ENCODE measurements at places on chromosomes 6 and 20. TPM values are rescaled to one million over a fixed set of nuclear protein-coding genes. Genes with fewer than 3 reads are reported as not detected.

Gene NTSR1
- total RNA-seq, result not detected

Gene SCRT2
- not detected for total RNA-seq

Gene FLRT3
- total RNA-seq, result not detected

Gene SLC17A2
- not detected for total RNA-seq

Gene C6orf163
- total RNA-seq, result 1.5 TPM

Gene DEFB128
- not detected for total RNA-seq

Gene TRIM10
- total RNA-seq, result not detected

Gene STMN3
- total RNA-seq, result 10.2 TPM

Gene OOEP
- not detected for total RNA-seq

Gene TPMT
- 8.2 TPM for total RNA-seq

Gene ZSCAN16
- 2.9 TPM for total RNA-seq

Gene SS18L1
- 12.1 TPM for total RNA-seq

GRCh38 chr6:16146527-16146955, 17.7 kb downstream of the MYLIP start:
- no peak overlapping the region for H3K27ac ChIP-seq
- H3K36me3 ChIP-seq, result peaks cover 58% of the 10 kb centered on the region
- no peak for DNase-seq
- no peaks in the 10 kb centered on the region for H3K27me3 ChIP-seq

GRCh38 chr6:154806804-154807203, 73.6 kb downstream of the SCAF8 start:
- peaks cover 3% of the 10 kb centered on the region for H3K4me1 ChIP-seq
- H3K4me3 ChIP-seq, result no peak overlapping the region
- peaks cover 32% of the 10 kb centered on the region for H3K36me3 ChIP-seq
- DNase-seq, result no peak

DNA sequence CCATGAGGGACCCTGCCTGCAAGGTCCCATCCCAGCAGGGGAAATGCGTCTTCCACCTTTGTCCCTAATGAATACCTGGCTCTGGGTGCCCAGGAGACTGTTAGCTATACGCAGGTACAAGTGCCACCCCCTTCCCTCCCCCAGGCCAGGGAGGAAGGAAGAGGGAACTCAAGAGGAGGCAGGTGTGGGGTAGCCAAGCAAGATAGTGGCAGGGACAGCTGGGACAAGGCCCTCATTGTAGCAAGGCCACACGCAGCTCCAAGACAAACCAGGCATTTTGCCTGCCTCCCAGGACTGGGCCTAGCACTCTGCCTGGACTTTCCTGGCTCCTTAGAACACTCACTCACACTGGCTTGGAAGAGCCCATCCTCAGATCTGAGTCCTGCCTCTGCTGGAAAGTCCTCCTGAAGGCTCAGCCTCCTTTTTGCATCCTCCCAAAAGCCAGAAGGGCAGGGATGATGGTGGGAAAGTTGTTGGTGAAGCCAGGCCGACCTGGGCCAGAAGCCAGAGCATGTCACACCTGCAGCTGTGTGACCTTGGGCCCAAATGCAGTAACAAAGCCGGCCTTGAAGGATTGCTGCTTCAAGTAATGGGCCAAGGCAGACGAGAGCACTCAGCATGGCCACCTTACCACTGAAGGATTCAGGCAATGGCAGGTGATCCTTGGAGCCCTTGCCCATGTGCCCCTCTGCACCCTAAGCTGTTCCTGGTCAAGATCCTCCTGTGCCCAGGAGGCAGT, 27.7 kb downstream of the SNPH start:
- peaks cover 3% of the 10 kb centered on the region for H3K36me3 ChIP-seq
- DNase-seq, result no peak
- no peak overlapping the region for H3K27ac ChIP-seq
- no peak overlapping the region for H3K4me3 ChIP-seq

- H3K4me3 ChIP-seq, result no peak overlapping the region
- no peak for DNase-seq
- H3K36me3 ChIP-seq, result no peaks in the 10 kb centered on the region
- H3K4me1 ChIP-seq, result peaks cover 4% of the 10 kb centered on the region
These were observed 39.5 kb downstream of the FBXO5 start for GRCh38 chr6:152943260-152943897.

DNA sequence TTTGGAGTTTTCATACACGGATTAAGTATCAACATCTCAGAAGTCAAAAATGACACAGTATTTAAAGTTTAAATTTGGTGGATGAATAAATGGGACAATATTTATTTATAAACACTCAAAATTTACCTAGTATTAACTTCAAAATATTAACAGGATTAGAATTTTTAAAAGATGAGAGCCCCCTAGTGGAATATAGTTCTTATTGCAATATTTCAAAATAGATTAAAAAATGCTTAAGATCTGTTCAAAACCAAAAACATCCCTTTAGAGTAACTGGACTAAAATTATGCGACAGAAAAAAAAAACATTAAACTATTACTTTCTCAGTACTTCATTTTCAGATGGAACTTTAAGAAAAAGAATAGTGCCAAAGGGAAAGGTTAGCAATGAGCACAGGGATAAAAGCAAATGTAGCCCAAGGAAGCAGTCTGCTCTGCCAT, 56.6 kb downstream of the SNX14 start:
- H3K27ac ChIP-seq, result no peak overlapping the region
- H3K27me3 ChIP-seq, result no peaks in the 10 kb centered on the region
- peaks cover 1% of the 10 kb centered on the region for H3K36me3 ChIP-seq

GRCh38 chr20:1937316-1937976, 42.2 kb downstream of the SIRPA start:
- H3K4me1 ChIP-seq, result no peaks in the 10 kb centered on the region
- H3K27me3 ChIP-seq, result peaks cover 20% of the 10 kb centered on the region
- H3K36me3 ChIP-seq, result no peaks in the 10 kb centered on the region
- H3K4me3 ChIP-seq, result no peak overlapping the region
- no peak for DNase-seq

GRCh38 chr6:90154755-90155470, 141.7 kb downstream of the BACH2 start:
- H3K27ac ChIP-seq, result peak overlapping the region; percentile 76
- H3K4me1 ChIP-seq, result peaks cover 87% of the 10 kb centered on the region
- H3K27me3 ChIP-seq, result no peaks in the 10 kb centered on the region
- H3K36me3 ChIP-seq, result peaks cover 37% of the 10 kb centered on the region
- DNase-seq, result no peak

DNA sequence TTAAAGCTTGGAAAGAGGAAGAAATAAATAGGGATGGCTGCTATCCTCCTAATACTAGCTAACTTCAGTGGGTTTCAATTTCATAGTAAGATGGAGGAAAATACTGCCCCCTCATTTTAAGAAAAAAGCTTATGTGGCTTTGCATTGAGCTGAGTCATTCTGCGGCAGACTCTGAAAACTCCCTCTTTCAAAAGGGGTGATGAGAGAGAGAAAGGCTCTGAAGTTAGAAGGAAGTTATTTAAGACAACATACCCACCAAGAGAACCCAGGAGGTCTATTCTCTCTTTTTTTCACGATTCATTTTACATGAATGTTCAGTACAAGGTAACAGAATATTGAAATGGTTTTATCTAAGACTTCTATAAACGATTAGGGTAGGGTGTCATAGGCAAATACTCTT, 4.5 kb downstream of the PRDM13 start:
- H3K36me3 ChIP-seq, result peaks cover 3% of the 10 kb centered on the region
- DNase-seq, result no peak
- H3K27me3 ChIP-seq, result peaks cover 89% of the 10 kb centered on the region
- no peak overlapping the region for H3K27ac ChIP-seq

DNA sequence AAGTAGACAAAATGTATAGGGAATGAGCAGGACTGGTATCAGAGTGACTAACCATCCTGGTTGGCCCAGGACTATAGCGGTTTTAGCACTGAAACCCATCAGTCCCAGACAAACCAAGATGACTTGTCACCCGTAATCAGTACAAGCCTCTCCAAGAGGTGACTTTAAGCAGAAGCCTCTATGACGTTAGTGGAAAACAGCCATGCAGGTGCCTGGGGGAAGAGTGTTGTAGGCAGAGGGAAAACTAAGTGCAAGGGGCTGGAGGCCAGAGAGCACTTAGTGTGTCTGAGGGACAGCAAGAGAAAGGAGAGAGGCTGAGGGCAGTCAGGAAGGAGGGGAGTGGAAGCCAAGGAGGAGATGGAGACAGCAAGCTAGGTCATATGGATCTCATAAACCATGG, 2.1 kb downstream of the SGK2 start:
- no peak overlapping the region for H3K4me3 ChIP-seq
- no peaks in the 10 kb centered on the region for H3K36me3 ChIP-seq
- H3K27ac ChIP-seq, result no peak overlapping the region
- H3K27me3 ChIP-seq, result no peaks in the 10 kb centered on the region

GRCh38 chr6:96089173-96089572, 73.4 kb downstream of the FUT9 start:
- no peaks in the 10 kb centered on the region for H3K4me1 ChIP-seq
- H3K4me3 ChIP-seq, result no peak overlapping the region
- DNase-seq, result no peak
- H3K36me3 ChIP-seq, result no peaks in the 10 kb centered on the region
- H3K27ac ChIP-seq, result no peak overlapping the region

DNA sequence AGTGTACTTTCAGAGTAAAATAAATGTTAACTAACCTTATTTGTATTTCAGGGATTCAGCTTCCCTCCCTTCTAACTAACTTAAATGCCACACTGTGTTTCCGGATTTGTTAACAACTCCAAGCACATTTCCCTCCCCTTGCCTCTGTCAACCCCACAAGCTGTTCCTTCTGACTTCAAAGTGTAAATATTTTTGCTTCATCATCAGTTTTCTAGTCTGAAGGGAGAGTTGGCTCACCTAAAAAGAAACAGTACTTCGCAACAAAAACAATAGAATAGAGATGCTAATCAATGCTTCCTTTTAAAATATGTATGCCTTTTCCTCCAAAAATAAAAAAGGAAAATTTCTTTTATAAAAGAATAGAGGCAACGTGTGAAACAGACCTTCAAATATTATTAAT, 132.6 kb downstream of the THEMIS start:
- peaks cover 49% of the 10 kb centered on the region for H3K4me1 ChIP-seq
- H3K36me3 ChIP-seq, result peaks cover 51% of the 10 kb centered on the region
- no peak overlapping the region for H3K4me3 ChIP-seq
- H3K27me3 ChIP-seq, result no peaks in the 10 kb centered on the region

- H3K4me1 ChIP-seq, result no peaks in the 10 kb centered on the region
- H3K27me3 ChIP-seq, result no peaks in the 10 kb centered on the region
- no peak for DNase-seq
- no peak overlapping the region for H3K27ac ChIP-seq
- no peaks in the 10 kb centered on the region for H3K36me3 ChIP-seq
These were observed 173.1 kb downstream of the CLVS2 start for GRCh38 chr6:123168892-123169773.

DNA sequence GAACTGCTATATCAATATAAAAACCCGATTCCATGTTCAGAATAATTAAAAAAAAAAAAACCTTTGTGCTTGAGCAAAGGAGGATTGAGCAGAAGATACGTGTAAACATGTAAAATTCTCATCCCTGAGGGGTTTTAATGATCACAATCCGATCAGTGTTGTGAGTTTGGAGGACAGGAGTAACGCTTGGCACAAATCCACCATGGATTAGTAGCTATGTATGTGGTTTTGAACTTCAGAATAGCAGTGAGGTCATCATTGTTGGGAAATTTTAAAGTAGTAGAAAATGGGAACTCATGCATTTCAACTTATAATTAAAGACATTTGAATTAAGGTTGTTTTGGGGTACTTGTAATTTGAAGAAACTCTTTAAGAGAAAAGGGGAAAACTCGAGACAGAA, 203.2 kb downstream of the RPS12 start:
- no peak overlapping the region for H3K4me3 ChIP-seq
- H3K36me3 ChIP-seq, result no peaks in the 10 kb centered on the region
- no peak for DNase-seq
- peaks cover 9% of the 10 kb centered on the region for H3K27me3 ChIP-seq
- no peaks in the 10 kb centered on the region for H3K4me1 ChIP-seq

DNA sequence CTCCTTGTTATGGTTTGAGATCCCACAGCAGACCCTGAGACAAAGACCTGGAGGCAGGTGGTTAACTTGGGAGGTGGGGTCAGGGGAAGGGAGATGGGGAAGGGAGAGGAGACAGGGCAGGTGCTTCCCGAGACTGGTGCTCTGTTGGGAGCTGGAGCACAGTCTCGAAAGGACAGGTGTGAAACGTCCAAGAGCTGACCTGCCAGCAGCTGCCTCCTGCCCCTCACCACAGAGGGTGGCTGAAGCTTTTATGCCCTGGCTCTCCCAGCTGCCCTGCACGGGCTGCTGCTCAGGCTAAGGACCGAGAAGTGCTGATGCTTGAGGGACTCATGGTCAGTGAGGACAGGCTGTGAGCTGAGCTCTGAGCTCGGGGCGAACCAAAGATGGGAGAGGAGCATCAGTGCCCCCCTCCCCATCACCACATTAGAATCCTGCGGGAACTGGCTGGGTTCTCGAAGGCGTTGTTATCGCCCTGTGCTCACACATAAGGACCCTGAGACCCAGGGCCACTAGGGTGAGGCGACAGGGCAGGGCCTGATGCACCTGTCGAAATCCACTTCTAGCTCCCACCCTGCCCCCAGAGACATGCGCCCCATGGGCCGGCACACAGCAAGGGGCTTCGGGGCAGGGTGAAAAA, 25.3 kb upstream of the CD93 start:
- no peaks in the 10 kb centered on the region for H3K36me3 ChIP-seq
- no peaks in the 10 kb centered on the region for H3K4me1 ChIP-seq
- H3K4me3 ChIP-seq, result no peak overlapping the region
- no peak for DNase-seq
- no peaks in the 10 kb centered on the region for H3K27me3 ChIP-seq
- H3K27ac ChIP-seq, result no peak overlapping the region

DNA sequence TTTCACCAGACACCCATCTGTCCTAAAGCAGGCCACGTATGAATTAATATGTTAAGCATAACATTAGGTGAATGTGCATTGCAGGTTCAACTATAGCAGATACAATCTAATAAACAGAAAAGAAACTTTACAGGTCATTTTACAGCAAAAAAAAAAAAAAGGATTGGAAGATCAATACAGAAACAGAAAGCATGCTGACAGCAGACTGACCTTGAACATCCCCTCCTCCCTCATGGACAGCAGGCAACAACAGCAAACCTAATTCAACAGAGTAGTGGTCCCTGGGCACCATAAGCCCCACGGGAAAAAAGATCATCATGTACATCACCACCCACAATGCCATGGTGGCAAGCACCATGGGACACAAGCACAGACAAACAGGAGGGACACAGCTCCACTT, 12.1 kb upstream of the RAB22A start:
- H3K36me3 ChIP-seq, result peaks cover 13% of the 10 kb centered on the region
- no peak for DNase-seq
- H3K27ac ChIP-seq, result no peak overlapping the region
- peaks cover 13% of the 10 kb centered on the region for H3K4me1 ChIP-seq
